ENCODE measurements at places on chromosomes 6 and 20.

GRCh38 chr20:1310506-1311190, 18.3 kb downstream of the SDCBP2 start:
- no peak for DNase-seq

DNA sequence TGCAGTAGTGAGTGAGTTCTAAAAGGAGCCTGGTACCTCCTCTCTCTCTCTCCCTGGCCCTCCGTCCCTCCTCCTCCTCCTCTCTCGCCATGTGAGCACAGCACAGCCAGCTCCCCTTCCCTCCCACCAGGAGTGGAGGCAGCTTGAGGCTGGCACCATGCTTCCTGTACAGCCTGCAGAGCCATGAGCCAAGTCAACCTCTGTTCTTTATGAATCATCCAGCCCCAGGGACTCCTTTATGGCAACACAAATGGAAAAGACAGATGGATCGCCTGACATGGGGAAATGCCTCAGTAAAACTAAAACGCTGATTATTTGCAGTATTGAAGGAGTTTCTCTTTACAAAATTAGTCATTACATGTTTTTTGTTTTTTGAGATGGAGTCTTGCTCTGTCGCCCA, 233.7 kb upstream of the ARID1B start:
- no peak for DNase-seq

DNA sequence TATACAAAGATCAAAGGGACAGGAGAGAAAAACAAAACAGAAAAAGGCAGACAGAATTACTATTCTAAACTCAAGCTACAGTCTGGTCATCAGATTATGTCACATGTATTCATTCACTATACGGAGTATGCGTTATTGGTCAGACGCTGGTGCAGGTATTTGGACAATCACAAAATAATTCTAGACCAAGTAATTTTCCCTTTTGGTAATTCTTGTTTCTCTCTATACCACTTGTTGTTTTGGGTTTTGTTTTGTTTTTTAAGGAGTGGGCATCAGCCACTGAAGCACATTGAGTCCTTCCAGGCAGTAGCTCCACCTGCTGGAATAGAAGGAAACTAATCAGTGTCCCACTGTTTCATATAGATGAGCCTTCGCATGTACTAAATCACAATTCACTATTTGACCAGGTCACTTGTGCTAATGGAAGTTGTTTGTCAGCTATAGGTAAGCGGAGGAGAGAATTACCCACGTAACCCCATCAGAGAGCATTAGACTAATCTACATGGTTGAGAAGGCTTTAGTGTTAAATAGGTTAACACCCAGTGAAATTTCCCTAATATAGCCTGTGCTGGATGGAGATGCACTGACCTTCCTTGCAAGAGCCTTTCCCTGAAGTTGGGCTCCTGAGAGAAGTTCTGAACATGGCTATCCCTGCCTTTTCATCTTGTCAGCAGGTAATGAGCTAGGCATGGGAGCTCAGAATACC, 77.9 kb downstream of the TNFAIP3 start:
- no peak for DNase-seq

DNA sequence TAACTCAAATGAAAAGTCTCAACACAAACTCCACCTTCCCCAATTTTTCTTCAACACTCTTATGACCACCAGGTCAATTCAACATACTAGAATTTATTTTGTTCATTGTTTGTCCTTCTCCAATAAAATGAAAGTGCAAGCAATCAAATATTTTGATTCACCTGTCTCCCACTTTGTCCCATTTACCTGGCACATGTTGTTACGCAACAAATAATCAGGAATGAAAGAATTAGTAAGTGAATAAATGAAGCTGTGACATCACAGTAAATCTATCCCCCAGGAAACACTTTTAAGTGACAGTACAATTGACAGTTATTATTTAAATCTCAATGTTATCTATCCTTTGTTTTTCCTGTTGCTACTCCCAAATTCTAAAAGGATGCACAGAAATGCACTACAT, 393.7 kb upstream of the OPRM1 start:
- DNase-seq: no peak

- no peak for DNase-seq
Measured at GRCh38 chr20:53101992-53102760, 130.0 kb downstream of the TSHZ2 start.

GRCh38 chr6:1738558-1739081, 128.9 kb downstream of the FOXC1 start:
- DNase-seq: no peak

GRCh38 chr6:41215777-41216176, 12.4 kb upstream of the TREML4 start:
- DNase-seq: no peak

DNA sequence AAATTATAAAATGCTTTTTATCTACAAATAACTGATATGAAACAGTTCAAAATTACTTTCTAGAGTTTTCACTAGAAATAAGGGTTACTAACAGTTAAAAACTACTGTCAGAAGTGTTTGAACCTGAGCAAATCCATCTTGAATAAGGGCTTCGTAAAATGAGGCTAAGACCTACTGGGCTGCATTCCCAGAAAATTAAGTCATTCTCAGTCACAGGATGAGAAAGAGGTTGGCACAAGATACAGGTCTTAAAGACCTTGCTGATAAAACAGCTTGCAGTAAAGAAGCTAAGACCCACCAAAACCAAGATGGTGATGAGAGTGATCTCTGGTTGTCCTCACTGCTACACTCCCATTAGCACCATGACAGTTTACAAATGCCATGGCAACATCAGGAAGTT, 93.7 kb downstream of the PLG start:
- no peak for DNase-seq

- peak; percentile 36 for DNase-seq
Measured at GRCh38 chr6:34459899-34460593, 5.8 kb upstream of the PACSIN1 start.

DNA sequence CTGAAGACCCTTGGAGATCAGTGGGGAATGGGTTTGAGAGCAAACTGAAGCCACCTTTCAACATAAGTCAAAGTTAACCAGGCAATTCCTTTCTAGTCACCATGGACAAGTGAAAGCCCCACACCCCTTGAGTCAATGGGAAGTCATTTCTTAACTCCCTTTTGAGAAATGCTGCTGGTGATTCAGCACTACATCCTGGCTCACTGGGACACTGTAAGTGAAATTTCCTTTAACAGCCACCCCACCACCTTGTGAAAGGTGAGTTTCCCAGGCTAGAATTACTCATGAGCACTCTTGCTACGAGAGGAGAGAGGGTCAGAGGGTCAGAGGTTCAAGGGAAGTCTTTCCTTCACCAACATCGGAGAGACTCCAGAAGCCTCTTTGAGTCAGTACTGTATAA, 93.3 kb upstream of the MARCKS start:
- DNase-seq: no peak

DNA sequence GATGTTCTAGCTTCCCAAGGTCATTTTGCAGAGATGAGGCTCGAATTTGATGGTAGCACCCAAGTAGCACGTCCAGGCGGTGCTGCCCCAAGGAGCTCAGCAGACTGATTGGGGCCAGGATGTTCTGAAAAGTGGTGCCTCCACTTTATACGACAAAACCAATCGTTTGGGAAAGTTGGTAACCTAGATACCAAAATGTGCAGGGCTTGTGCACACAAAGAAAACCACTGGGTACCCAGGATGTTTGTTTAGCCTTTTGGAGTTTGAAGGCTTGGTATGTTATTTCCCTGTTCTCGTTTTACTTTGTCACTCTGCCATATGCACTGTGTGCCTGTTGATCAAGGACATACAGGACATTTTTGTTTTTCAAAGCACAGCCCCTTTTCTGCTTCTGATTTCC, 40.7 kb upstream of the PBOV1 start:
- no peak for DNase-seq

DNA sequence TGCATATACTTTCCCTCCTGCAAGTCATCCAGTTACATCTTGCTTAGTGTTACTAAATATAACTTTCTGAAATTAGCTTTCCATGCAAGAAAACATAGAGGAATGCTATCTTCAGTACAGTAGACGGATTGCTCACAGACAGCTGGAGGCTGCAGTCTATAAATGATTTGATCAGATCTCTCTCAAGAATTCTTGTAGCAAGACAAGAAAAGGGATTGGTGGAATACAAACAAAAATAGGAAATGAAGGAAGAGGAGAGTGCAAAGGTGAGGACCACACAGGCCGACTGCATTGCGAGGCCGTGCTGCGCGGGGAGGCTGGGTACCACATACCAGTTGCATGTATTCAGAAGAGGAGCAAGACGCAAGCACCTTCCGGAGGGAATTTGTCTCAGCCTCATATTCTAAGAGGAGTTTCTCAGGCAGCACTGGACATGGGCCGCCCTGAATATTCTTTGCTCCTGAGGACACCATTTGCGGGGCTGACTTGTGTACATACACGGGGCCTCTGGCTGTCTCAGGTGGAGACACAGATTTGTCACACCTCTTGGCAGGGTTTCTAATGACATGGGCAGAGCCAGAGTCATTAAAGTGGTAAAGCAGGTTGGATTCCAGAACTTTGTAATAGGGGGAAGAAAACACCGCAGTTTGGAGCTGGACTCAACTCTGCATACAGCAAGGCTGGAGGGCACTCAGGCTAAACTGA, 22.7 kb upstream of the KIF25 start:
- no peak for DNase-seq

GRCh38 chr20:41408986-41409385, 42.4 kb upstream of the EMILIN3 start:
- DNase-seq: no peak

GRCh38 chr6:66496659-66497058, 789.6 kb upstream of the EYS start:
- no peak for DNase-seq

DNA sequence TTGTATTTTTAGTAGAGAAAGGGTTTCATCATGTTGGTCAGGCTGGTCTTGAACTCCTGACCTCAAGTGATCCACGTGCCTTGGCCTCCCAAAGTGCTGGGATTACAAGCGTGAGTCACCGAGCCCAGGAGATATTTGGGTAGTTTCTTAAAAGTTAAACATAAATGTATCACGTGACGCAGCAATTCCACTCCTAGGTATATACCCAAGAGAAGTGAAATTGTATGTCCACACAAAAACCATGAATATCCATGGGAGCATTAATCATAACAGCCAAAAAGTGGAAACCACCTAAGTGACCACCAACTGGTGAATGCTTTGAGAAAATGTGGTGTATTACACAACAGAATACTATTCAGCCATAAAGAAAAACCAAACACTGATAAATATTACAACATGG, 164.8 kb downstream of the MRPL14 start:
- no peak for DNase-seq

- no peak for DNase-seq
Measured at GRCh38 chr6:11069760-11070159, 23.9 kb upstream of the SMIM13 start.

DNA sequence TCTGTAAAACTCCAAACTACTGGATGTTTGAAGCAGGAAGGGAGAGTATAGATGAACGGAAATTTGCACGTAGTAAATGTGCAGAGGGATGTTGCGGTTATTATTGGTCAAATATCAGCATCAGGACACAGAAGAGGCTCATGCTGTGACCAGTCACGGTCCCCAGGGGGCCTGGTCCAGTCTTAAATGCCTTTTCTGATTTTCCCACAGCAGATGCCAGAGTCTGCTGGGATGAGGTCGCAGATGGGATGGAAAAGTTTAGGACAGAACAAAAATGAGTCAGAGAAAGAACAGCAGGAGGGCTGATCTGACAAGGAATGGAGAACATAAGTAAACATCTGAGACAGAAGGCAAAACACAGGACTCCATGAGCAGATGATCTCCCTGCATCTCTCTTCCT, 11.7 kb upstream of the SIRPG start:
- no peak for DNase-seq

DNA sequence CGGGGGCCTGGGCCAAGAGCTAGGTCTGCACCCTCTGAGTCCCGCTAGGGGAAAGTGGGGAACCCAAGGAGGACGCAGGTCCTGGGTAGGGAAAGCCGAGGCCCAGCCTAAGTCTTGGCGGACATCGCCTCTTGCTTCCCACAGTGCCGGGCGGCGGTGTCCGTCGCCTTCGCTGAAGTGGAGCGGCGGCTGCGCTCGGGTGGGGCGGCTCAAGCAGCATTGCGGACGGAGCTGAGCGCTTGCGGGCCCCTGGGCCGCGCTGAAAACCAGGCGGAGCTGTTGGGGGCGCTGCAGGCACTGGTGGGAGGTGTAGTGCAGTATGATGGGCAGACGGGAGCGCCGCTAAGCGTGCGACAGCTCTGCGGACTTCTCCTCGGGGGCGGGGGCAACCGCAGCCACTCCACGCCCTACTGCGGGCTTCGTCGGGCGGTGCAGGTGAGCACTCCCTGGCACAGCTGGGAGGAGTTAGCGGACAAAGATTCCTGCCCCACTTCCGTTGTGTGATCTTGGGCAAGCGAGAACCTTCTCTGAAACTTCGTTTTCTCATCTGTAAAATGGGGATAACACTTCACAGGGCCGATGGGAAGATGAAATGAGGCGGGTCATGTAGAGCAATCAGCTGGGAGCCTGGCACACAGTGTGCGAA, 4.2 kb downstream of the PRSS16 start:
- DNase-seq: peak; percentile 49

- no peak for DNase-seq
Measured at GRCh38 chr6:97113170-97113569, 169.8 kb downstream of the MMS22L start.

DNA sequence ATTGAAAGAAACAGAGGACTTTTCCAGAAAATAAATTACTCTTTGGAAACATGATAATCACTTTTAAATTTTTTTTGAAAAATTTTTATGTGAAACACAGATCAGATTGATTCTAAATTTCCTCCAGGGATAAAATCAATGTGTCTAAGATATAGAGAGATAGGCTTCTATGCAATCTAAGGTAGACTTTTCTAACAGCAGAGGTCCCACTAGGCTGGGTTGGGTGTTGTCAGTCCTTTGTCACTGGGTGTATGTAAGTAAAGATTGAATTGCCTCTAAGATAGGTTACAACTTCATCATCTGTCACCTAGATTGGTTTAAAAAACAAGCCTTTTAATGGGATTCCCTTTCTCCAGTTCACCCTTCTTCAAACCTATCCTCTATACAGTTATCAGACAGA, 449.9 kb downstream of the DHX35 start:
- no peak for DNase-seq

GRCh38 chr6:34052918-34053608, 92.8 kb downstream of the GRM4 start:
- DNase-seq: no peak

DNA sequence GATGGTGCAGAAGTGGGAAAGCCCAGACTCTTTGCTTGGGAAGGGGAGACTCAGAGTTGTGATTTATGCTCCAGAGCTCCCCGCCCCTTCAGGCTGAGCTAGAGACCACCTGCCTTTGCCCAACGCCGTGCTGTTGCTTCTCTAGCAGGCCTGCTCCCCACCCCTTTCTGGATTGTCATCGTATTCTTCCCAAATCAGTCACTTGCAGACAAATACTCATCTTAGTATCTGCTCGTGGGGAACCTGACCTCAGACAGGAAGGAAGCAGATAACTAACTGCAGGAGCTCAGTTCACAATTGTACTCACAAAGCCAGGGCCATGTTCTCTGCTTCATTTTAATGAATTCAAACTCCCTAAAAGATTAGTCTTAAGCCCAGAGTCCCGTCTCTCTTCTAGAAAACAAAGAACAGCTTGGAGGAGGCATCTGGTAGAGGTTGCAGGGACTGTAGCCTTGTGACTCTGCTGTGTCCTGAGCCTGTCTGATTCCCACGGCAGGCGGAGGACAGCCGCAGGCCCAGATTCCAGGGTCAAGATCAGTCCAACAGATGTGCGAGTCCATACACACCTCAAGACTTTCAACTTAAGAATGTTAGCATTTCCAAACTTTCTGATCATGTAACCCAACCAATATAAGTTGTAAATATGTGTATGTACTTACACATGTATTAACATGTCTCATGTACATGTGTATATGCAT, 57.2 kb upstream of the GGTLC1 start:
- DNase-seq: no peak
